ENCODE measurements at places on chromosomes 13 and 19. TPM values are rescaled to one million over a fixed set of nuclear protein-coding genes. Genes with fewer than 3 reads are reported as not detected.

- peak overlapping the region; percentile 47 for H3K27ac ChIP-seq
- peaks cover 8% of the 10 kb centered on the region for H3K4me1 ChIP-seq
Measured at GRCh38 chr19:15199661-15200552, 888 bp downstream of the NOTCH3 start.

GRCh38 chr13:111980146-111980929, 86.6 kb upstream of the SOX1 start:
- DNase-seq = no peak
- no peaks in the 10 kb centered on the region for H3K36me3 ChIP-seq
- H3K4me3 ChIP-seq = no peak overlapping the region
- no peaks in the 10 kb centered on the region for H3K4me1 ChIP-seq
- H3K27ac ChIP-seq = no peak overlapping the region
- H3K27me3 ChIP-seq = peaks cover 2% of the 10 kb centered on the region

GRCh38 chr13:77306458-77306857, 20.4 kb downstream of the MYCBP2 start:
- H3K27me3 ChIP-seq = no peaks in the 10 kb centered on the region
- DNase-seq = no peak
- H3K4me1 ChIP-seq = no peaks in the 10 kb centered on the region
- H3K4me3 ChIP-seq = no peak overlapping the region
- no peak overlapping the region for H3K27ac ChIP-seq

- H3K4me1 ChIP-seq = no peaks in the 10 kb centered on the region
- H3K36me3 ChIP-seq = no peaks in the 10 kb centered on the region
- no peak overlapping the region for H3K4me3 ChIP-seq
Measured at GRCh38 chr19:30512176-30513081, 140.2 kb downstream of the ZNF536 start.

- H3K36me3 ChIP-seq = no peaks in the 10 kb centered on the region
- H3K27ac ChIP-seq = no peak overlapping the region
- H3K4me3 ChIP-seq = no peak overlapping the region
- DNase-seq = no peak
- no peaks in the 10 kb centered on the region for H3K27me3 ChIP-seq
Measured at GRCh38 chr13:32936716-32937115, 79.5 kb upstream of the KL start.

GRCh38 chr19:46297700-46298478, 1.0 kb downstream of the HIF3A start:
- H3K36me3 ChIP-seq = no peaks in the 10 kb centered on the region
- peaks cover 27% of the 10 kb centered on the region for H3K27me3 ChIP-seq
- DNase-seq = no peak

- H3K4me3 ChIP-seq = no peak overlapping the region
- no peaks in the 10 kb centered on the region for H3K27me3 ChIP-seq
- no peak overlapping the region for H3K27ac ChIP-seq
- no peaks in the 10 kb centered on the region for H3K36me3 ChIP-seq
- no peak for DNase-seq
- peaks cover 18% of the 10 kb centered on the region for H3K4me1 ChIP-seq
Measured at GRCh38 chr13:35894636-35895035, 236.5 kb downstream of the DCLK1 start.

GRCh38 chr13:105410602-105411001, 1124.9 kb downstream of the EFNB2 start:
- H3K36me3 ChIP-seq = no peaks in the 10 kb centered on the region
- no peak overlapping the region for H3K4me3 ChIP-seq
- H3K27ac ChIP-seq = no peak overlapping the region
- no peaks in the 10 kb centered on the region for H3K27me3 ChIP-seq
- H3K4me1 ChIP-seq = no peaks in the 10 kb centered on the region

DNA sequence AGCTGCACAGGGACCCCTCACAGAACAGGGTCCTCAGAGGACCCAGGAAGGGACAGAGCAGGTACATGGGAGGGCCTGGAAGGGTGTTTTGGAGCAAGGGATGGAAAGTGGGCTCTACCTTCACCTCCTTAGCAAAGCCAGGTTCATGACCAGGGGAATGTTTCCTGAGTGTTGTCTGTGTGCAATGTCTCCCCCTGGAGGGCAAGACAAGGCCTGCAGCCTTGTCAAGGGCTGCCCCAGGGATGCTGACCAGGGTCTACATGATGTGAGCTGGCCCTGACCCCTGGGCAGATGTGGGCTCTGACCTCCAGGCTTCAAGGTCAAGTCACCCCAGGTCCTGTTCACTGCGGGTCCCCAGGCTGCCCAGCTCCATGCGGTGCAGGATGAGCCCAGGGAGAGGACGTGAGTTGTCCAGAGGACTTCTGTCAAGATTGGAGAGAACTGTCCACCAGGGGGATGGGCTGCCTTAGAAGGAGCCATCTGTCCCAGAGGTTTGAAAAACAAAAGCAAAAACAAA, 1.0 kb upstream of the CEACAM1 start:
- H3K27ac ChIP-seq = no peak overlapping the region
- no peaks in the 10 kb centered on the region for H3K27me3 ChIP-seq
- no peaks in the 10 kb centered on the region for H3K36me3 ChIP-seq
- DNase-seq = no peak
- no peaks in the 10 kb centered on the region for H3K4me1 ChIP-seq

- H3K27ac ChIP-seq = no peak overlapping the region
- H3K27me3 ChIP-seq = peaks cover 3% of the 10 kb centered on the region
- peak overlapping the region; percentile 73 for H3K4me3 ChIP-seq
- DNase-seq = no peak
Measured at GRCh38 chr19:45251452-45252354, 632 bp downstream of the MARK4 start.

DNA sequence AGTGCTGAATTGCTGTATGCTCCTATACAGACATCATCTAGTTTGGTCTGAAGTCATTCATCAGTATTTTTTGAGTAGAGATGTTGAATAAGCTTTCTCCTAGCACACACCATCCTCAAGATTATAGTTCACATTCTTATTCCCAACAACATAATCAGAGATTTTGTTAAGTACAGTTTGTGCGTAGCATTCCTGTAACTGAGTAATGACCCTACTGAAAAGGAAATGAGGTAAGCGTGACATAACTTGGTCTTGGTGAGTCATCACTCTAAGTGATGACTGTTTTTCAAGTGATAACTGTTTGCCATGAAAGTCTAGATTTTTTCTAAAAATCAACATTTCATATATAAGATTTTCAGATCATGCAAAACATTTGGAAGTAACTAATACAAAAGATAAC, 18.5 kb upstream of the FAM216B start:
- DNase-seq = peak; percentile 85
- no peaks in the 10 kb centered on the region for H3K36me3 ChIP-seq
- H3K4me3 ChIP-seq = no peak overlapping the region
- H3K27ac ChIP-seq = peak overlapping the region; percentile 58
- H3K4me1 ChIP-seq = peaks cover 7% of the 10 kb centered on the region

GRCh38 chr13:97366172-97366688, 67.7 kb upstream of the RAP2A start:
- DNase-seq = no peak
- H3K27me3 ChIP-seq = no peaks in the 10 kb centered on the region
- H3K4me1 ChIP-seq = peaks cover 17% of the 10 kb centered on the region

GRCh38 chr13:32254916-32255723, 60.0 kb downstream of the ZAR1L start:
- no peaks in the 10 kb centered on the region for H3K36me3 ChIP-seq
- DNase-seq = no peak
- no peaks in the 10 kb centered on the region for H3K4me1 ChIP-seq

CNFN gene
- total RNA-seq = 0.61 TPM

CLEC11A gene
- total RNA-seq = not detected

LDLR gene
- 153 TPM for total RNA-seq

WASF3 gene
- 25.8 TPM for total RNA-seq

CACNA1A gene
- 9.4 TPM for total RNA-seq

C19orf73 gene
- total RNA-seq = 1.4 TPM

FGF22 gene
- total RNA-seq = not detected
